ENCODE measurements at places on chromosomes 4 and X.

DNA sequence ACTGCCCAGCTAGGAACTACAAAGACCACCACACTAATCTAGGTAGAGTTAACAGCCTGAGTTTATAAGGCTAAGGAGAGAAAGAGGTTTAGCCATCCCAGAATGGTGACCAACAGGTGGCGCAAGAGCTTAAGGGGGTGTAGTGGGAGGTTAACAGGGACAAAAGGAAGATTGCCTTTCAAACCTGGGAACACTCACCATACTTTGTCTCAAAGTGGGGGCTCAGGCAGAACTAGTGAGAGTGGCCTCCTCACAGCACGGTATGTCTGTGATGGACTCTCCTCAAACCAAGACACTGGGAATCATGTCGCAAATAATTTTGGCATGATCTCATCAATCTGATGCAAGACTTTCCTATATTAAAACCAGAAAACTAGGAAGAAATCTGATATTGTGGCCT lies 23.4 kb downstream of the CCNI start:
- no peak for DNase-seq

- no peak for DNase-seq
Measured at GRCh38 chrX:78513971-78514738, 145.0 kb downstream of the RTL3 start.

GRCh38 chrX:17984415-17984814 lies 123.3 kb upstream of the RAI2 start:
- no peak for DNase-seq

DNA sequence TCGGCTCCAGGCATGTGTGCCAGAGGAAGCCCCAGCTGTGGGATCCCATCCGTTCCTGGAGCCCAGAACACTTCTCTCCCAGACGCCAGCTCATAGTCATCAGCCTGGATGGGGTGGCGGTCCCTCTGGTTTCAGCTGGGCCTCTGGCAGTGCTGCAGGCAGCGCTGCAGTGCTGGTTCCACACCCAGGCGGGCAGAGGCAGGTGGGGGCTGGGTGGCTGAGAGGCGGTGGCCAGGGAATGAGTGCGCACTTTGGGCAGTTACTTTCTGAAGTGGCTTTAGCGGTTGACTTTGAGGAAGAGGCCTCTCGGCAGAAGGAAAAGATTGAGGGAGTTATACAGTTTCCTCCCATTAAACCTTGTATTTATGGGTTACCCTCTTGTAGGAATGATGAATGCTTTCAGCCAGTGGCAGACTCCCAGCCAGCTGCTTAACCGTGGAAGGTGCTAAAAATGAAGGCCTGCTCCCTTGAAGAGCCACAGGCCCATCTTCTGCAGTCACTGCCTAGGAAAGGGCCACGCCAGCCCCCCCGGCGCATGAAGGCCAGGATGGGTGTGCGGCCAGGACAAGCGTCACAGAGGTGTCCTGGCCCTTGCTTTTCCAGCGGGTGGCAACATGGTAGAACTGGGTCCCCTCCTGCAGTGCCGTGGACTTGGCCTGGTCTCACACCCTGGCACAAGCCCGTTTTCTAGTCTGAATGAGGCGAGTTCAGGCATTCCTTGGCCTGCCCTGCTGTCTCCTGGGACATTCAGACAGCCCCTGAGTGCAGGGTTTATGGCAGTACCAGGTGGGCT lies 9.9 kb downstream of the TADA2B start:
- DNase-seq, result no peak

GRCh38 chr4:40305328-40306170 lies 29.6 kb upstream of the CHRNA9 start:
- no peak for DNase-seq

- DNase-seq, result no peak
Measured at GRCh38 chrX:110286106-110286505, 31.8 kb downstream of the AMMECR1 start.

DNA sequence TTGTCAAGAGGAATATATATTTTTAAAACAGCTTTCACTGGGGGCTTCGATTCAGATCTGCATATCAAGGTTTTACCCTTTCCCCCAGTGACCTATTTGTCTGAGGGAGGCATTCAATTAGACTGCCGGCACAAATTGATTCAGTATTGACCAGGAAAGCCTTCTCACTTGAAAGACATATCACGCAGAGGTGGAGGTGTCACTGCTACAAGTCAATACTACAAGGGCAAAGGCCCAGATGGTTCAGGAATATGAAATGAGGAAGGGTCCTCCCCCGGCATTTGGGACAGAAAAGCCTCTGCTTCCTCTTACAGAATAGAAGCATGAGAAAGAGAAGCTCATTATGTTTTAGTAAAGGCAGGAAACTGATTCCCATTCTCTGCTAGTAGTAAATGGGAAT lies 383.6 kb downstream of the HNRNPD start:
- DNase-seq, result no peak

- DNase-seq, result no peak
Measured at GRCh38 chr4:140483445-140483844, 14.6 kb downstream of the MGAT4D start.

DNA sequence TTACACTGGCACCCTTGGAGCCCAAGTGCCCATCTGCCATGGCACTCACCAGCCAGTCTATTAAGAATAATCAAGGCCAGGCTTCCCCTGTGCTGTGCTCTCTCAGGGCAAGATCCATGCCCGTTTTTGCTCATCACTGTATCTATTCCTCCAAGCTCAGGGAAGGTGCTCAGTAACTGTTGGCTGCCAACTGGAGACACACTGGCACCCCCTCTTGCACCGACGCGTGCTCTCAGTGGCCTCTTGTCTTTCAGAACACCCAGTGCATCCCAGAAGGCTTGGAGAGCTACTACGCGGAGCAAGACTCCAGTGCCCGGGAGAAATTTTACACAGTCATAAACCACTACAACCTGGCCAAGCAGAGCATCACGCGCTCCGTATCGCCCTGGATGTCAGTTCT lies 30.1 kb downstream of the NSG1 start:
- no peak for DNase-seq

- peak; percentile 69 for DNase-seq
Measured at GRCh38 chr4:186067757-186068385, 1.1 kb upstream of the TLR3 start.

GRCh38 chrX:21004835-21005234 lies 369.4 kb upstream of the CNKSR2 start:
- no peak for DNase-seq

- no peak for DNase-seq
Measured at GRCh38 chrX:84956304-84956703, 47.4 kb upstream of the APOOL start.

DNA sequence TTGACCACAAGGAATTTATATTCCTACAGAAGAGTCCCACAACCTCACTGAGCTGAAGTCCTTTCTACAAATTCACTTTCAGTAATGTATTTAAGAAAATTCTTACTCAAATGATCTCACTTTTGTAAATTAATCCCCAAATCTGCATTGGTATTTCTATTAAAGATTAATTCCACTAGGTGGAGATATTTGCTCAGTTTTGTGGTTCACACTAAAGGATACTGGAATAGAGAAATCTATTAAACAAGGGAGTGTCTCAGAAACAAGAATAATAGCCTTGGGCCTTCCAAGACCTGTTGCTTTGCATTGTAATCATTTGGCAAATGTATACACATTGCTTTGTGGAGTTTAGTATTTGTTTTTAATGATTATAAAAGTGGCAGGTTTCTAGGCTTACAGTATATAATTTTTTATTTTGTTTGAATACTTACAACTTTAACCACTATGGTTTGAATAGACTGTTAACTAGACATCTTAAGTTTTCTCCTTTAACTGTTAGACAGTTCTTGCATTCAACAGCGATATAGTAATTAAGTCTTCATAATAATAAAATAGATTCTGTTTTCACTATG lies 25.9 kb downstream of the CFAP299 start:
- DNase-seq, result no peak

- no peak for DNase-seq
Measured at GRCh38 chr4:109496875-109497274, 63.2 kb upstream of the MCUB start.

- peak; percentile 94 for DNase-seq
Measured at GRCh38 chr4:7843831-7844593, 95.6 kb downstream of the AFAP1 start.

GRCh38 chr4:15398732-15399131 lies 29.1 kb upstream of the C1QTNF7 start:
- DNase-seq, result no peak

DNA sequence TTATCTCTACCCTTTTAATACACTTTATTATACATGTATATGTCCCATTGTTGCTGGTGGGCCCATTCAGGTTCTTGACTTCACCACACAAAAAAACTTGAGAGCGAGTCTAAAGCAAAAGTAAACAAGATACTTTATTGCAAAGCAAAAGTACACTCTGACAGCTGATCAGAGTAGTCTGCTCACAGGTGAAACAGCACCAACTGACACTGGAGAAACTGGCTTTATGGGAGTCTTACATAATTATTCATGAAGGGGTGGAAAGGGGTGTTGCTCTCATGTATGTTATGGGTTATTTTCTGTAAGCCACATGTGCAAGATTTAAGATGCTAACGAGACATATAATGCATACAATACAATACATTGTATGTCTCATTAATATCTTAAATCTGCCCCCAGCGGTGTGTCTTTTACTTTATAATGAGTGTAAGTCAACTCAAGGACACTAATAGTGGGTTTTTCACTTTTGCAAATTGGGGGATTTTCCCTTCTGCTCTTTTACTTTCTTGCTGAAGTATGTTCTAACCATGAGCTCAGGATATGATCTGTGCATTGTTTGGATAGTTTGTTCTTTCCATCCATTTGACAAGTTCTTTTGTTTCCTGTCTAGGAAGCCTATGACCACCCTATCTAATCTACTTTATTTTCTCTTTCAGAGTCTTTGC lies 256.1 kb upstream of the ITM2A start:
- no peak for DNase-seq

DNA sequence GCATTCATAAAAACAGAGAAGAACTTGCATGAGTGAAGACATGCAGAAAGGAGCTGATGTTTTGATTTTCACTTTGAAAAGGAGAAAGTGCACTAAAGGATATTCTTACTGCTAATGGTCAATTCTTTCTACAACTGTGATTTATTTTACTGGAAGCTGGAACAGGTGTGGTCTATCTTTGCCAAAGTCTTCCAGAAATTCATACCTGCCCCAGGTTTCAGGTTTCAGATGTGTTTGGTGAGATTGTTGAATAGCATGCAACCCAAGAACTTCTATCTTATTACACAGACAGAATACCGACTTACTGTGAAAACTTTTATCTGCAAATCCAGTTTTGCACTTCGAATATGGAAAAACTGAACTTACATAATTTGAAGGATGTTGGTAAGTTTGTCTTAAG lies 388.3 kb downstream of the PDGFC start:
- no peak for DNase-seq

GRCh38 chrX:138719396-138719795 lies 7.9 kb upstream of the FGF13 start:
- no peak for DNase-seq

GRCh38 chrX:9279234-9279544 lies 185.7 kb upstream of the TBL1X start:
- no peak for DNase-seq

DNA sequence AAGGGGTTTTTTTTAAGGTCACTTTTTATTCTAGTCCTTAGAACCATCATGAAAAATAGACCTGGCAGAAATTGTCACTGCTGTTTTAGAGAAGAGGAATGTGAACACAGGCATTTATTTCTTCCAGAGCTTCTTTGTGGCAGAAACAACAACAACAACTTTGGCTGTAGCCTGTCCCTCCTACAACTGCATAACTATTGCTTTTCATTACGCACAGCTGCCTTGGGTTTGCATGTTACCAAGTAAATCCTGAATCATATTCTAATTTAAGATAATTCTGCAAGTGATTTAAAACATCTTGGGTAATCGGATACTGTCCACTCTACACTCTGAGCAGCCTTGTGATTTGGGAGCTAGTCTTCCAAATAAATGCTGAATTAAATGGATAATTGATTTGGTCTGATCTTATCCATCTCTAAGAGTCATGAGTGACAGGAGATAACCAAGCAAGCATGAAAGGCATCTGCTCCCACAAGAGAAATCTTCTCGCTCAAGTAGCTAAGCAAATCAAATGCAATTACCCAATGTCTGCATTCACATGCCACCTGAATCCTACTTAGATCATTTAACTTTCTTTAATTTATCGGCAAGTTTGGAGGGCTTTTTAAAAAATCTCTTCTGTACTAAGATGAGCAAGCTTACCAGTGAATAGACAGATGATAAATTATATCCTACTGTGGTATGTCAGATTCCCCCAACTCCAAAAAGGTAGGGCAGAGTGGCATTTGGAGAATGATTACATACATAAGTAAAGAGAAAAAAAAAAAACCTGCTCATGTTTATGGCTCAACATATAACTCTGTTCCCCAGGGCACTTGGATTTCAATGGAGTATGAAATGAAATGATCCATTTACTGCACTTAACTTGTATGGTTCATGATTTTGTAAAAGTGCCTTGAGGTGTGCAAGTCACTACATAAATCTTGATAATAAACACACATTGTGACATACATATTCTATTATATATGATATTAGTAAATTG lies 73.6 kb downstream of the EGF start:
- no peak for DNase-seq

DNA sequence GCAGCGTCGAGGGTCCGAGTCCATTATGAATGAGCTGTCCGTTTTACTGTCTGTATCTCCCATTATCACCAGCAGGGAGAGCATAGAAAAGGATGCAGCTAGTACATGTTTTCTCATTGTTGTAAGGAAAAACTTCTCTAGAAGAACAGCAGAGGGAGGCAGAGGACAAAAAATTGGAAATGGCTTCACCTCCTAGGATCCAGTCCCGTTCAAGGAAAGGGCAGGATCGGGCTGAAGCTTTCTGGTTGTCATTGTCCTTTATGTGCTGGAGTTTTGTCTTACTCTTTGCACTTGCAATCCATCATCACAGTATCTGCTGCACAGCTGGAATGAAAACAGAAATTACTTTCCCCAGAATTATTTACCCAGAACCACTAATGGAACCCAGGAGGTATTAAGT lies 14.7 kb downstream of the NDP start:
- DNase-seq, result no peak

DNA sequence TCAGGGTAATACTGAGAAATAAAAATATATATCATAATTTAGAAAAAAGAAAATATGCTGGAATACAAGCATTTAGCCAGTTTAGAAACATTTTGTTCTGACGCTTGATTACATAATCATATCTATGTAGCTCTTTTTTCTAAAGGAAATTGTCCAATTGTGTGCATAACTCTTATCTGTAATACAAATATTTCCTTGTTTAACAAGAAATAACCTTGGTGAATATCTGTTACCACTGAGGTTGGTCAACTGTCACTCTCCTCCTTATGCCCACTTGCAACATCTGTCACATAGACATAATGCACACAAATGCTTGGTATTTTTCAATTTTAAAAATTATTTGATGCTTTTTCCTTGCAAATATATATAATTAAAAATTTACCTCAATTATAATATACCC lies 609.7 kb downstream of the TLL1 start:
- no peak for DNase-seq

- no peak for DNase-seq
Measured at GRCh38 chrX:118724775-118725174, 2.6 kb upstream of the IL13RA1 start.

All from right cardiac atrium (tissue), 5 donors.